ENCODE measurements at places on chromosomes 2 and 18.

GRCh38 chr2:101983928-101984327, 7.8 kb upstream of the IL1R2 start:
- DNase-seq, result no peak

- peak; percentile 7 for DNase-seq
Measured at GRCh38 chr18:36572135-36572856, 256.5 kb downstream of the TPGS2 start.

- no peak for DNase-seq
Measured at GRCh38 chr18:39620551-39621168, 2055.1 kb upstream of the CELF4 start.

DNA sequence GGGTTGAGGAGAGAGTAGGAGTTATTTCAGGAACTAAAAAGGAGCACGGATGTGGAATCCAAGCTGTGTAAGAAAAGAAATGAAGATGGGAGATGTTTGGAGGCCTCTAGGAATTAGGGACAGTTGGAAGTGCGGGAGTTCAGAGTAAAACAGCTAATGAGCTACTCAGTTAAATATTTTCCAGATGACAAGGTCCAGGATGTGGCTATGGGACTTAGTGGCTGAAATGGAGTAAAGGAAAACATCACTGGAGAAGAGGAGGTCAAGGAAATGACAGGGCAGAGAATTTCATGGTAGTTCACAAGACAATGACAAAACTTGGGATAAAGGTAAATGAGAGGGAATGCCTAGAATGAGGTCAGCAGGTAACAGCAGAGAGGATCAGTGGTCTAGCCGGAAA, 13.0 kb downstream of the GPR155 start:
- DNase-seq, result no peak

- DNase-seq, result no peak
Measured at GRCh38 chr2:172582656-172583055, 26.8 kb downstream of the PDK1 start.

DNA sequence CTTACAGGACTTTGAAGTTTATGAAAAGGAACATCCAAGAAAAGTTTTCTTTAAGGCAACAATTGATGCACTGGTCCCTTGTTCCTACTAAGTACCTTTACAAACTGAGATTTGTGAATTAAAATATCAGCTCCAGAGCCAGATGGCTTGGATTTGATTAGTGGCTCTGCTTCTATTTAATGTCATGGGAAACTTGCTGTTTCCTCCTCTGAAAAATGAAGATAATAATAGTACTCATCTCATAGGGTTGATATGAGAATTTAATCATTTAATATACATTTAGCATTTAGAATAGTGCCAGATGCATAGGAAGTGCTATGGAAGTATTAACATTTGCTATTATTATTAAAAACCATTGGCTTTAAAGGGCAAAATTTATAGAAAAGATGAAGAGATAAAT, 2.6 kb upstream of the GAREM1 start:
- no peak for DNase-seq

GRCh38 chr18:49371786-49372185, 88.7 kb downstream of the DYM start:
- no peak for DNase-seq

DNA sequence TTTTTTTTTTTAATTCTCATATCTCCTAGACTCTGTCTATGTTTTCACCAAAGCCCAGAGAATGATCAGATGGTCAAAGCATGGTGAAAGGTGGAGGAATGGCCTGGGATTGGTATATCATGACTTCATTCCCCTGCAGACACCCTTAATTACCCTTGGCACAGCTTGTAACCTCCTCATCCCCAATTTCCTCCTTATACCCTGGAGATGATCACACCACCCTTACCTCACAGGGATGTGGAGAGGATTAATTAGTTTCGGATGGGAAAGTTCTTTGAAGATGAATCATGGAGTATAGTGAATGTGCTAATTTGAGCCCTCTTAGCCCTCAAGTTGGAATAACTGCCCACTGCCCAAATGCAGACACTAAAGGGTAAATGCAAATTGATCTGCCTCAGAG, 138.0 kb upstream of the LYPD6 start:
- DNase-seq, result no peak

GRCh38 chr2:144472046-144472412, 47.9 kb downstream of the ZEB2 start:
- no peak for DNase-seq

GRCh38 chr2:119181391-119181790, 22.8 kb upstream of the C1QL2 start:
- no peak for DNase-seq

DNA sequence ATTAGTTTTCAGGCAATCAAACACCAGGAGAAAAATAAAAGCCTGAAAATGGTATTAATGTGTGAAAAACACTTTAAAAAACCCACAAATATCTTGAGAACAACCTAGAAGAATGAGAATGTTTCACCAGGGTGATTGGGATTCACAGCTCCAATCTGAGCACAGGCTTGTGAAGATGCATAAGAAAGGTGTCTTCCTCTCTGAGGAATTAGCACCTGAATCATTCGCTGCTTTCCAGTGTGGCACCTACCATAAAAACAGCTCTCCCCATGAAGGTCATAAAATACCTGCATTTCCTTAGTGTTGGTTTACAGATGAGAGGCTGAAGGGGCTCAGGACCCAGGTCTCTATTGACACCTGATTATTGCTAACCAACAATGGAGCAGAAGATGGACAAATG, 499.7 kb upstream of the KLHL29 start:
- DNase-seq, result no peak

GRCh38 chr2:86628091-86628522, 4.4 kb upstream of the RNF103 start:
- no peak for DNase-seq

- DNase-seq, result no peak
Measured at GRCh38 chr2:224134003-224134734, 95.1 kb upstream of the SERPINE2 start.

DNA sequence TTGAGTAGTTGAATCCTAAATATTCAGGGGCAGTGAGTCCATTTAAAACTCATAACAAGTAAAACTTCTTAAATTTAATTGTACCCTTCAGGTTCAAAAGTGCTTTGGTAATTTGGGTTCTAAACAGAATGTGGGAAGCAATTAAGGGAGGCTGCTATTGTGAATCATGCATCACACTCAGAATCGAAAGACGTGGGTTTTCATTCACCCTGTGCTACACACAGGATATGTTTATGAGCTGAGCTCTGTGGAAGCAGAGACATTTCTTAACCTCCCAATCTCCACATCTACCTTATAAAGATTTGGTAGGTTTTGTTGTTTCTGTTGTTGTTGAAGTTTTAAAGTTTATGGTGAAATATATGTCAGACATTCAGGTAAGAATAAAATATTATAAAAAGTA, 633.4 kb downstream of the DPP10 start:
- no peak for DNase-seq

DNA sequence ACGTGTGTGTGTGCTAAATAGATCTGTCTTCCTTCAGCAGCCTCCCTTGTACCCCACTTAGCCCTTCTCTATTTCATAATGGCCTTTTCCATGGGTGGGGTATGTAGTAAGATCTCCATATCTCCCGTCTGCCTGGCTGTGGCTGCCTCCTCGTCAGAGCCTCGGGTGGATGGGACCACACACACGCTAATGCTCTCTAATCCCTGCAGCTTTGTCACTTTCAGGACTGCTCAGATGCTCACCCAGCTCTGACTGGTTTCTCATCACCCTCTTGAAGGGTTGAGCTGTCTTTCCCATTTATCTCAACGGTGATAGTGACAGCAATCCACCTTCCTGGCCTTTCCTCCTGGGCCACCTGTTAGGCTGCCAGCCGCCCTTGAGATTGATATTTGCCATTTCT, 95.3 kb downstream of the DCC start:
- DNase-seq, result no peak

- DNase-seq, result no peak
Measured at GRCh38 chr2:25939257-25939668, 43.0 kb downstream of the KIF3C start.

- DNase-seq, result no peak
Measured at GRCh38 chr2:136505462-136505861, 259.9 kb upstream of the THSD7B start.

DNA sequence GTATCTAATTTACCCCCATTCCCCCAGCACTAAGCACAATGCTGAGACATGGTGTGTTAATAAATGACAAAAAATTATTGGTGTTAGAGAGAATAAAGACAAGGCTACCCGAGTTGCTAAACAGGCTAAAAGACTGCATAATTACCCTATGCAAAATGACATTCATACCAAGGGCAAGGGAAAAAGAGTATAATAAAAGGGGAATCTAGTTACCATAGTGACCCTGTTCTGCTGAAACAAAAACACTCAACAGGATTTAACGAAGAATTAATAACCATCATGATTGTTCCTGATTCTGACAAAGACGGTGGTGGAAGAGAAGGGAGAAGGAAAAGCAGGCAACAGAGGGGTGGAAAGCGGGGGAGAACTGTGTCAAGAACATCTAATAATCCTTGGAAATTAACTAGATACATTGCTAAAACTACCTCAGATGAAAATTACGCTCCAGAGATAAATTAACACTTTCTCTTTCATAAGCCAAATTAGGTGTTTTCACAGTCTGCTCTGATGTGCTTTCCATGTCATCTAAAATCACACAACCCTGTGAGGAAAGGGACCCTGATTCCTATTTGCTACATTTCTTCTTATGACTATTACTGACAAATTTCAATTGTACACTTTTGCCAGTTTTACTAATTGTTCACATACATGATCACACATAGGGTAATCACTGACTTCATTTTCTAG, 25.5 kb downstream of the TTR start:
- DNase-seq, result no peak

- DNase-seq, result no peak
Measured at GRCh38 chr2:240916571-240917008, 10.5 kb downstream of the CROCC2 start.

GRCh38 chr2:207390302-207391095, 139.3 kb upstream of the CREB1 start:
- DNase-seq, result no peak

All from nucleus accumbens (tissue), 56 donors.